ENCODE measurements at places on chromosomes 6 and 20. TPM values are rescaled to one million over a fixed set of nuclear protein-coding genes. Genes with fewer than 3 reads are reported as not detected.
A peak's percentile ranks its signal among the peaks of the same experiment; 100 is the strongest.

SLC35D3 gene
- not detected for total RNA-seq

RCAN2 gene
- 15.6 TPM for total RNA-seq

CRISP3 gene
- not detected for total RNA-seq

SENP6 gene
- total RNA-seq: 107 TPM

GRCh38 chr20:63438121-63438520 lies 34.3 kb downstream of the KCNQ2 start:
- DNase-seq: no peak

DNA sequence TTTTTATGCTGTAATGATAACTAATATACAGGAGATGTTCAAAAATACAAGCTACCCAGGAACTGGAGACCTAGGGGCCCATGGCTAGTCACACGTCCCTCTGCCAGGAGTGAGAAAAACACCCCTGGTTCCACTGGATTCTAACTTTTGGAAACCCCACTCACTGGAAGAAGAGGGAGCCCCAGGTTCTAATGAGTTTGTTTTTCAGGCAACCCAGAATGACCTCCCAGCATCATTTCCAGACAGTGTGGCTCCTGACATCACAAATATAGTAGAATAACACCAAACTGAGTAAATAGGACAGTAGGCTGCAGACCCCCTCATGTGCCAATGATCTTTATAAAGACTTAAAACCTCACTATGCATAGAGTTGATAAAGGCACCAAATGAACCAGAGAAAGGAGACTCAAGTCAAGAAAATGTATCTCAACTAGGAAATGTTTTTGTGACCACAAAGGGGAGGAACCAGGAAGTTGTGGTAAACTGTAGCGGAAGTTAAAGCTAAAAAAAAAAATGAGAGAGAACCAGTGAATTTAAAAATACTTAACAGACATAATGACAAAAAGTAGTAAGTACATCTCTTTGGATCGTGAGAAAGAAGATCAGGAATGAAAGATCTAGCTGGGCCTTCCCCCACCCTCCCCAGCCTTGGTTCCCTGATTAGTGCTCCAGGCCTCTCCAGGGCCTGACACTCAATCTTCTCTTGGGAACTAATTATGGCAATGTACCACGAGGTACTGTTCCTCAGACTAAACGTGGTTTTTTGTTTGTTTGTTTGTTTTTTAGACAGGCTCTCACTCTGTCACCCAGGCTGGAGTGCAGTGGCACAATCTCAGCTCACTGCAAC lies 19.8 kb downstream of the HLA-E start:
- no peak for DNase-seq

DNA sequence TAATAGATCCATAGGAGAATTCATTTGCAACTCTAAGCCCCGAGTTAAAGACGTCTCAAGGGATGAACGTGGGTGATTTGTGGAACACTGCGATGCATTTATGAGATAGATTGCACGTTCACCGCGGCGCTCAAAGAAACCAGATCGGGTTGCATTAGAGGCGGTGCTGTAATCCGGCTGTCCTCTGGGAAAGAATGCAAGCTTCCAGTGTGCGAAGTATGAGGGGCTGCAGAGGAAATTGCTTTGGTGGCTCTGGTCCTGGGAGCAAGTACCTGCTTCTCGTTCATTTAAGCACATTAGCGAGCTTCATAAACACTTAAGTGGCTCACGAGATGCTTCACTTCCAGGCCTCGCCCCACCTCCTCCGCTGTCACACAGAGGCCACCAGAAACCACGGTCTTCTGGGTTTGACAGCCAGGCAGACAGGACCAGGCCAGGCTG lies 182.3 kb downstream of the CDH4 start:
- DNase-seq: no peak

GRCh38 chr6:166591961-166592520 lies 5.6 kb upstream of the RAMACL start:
- DNase-seq: peak; percentile 84

DNA sequence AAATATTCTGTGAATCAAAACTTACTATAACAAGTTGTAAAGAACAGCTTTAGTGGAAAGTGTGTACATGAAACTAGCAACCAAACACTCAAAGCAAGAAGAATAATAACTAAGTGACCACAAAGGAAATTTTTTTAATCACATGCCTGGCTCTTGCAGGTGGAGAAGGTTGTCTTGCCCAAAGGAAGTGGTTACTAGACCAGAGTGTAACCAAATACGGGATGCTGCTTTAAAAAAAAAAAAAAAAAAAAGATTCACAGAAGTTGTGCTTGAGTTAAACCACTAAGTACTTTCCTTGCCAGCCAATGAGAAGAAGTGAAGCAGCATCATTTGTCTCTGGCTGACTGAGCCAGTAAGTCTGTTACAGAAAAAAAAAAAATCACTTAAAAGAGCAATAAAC lies 19.1 kb upstream of the HLA-DQB1 start:
- DNase-seq: no peak

DNA sequence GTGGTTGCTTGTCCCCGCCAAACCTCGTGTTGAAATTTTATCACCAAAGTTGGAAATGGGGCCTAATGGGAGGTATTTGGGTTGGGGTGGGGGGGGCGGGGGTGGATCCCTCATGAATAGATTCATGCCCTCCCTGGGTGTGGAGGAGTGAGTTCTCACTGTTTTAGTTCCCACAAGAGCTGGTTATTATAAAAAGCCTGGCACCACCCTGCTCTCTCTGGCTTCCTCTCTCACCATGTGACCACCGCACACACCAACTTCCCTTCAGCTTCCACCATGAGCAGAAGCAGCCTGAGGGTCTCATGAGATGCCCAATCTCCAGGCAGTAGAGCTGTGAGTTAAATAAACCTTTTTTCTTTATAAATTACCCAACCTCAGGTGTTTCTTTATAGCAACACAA lies 111.3 kb downstream of the PRDM1 start:
- no peak for DNase-seq
